ENCODE measurements at places on chromosomes 6 and 20. TPM values are rescaled to one million over a fixed set of nuclear protein-coding genes. Genes with fewer than 3 reads are reported as not detected.

Gene DEFB124
- total RNA-seq, result not detected

Gene GCLC
- total RNA-seq, result 28.9 TPM

GRCh38 chr20:37437676-37438075 is 83.4 kb upstream of the NNAT start:
- H3K27ac ChIP-seq, result no peak overlapping the region
- no peaks in the 10 kb centered on the region for H3K27me3 ChIP-seq
- no peaks in the 10 kb centered on the region for H3K36me3 ChIP-seq

GRCh38 chr6:53440336-53440945 is 91.7 kb upstream of the ELOVL5 start:
- H3K27ac ChIP-seq, result no peak overlapping the region
- H3K36me3 ChIP-seq, result no peaks in the 10 kb centered on the region
- DNase-seq, result no peak
- peaks cover 25% of the 10 kb centered on the region for H3K4me1 ChIP-seq

DNA sequence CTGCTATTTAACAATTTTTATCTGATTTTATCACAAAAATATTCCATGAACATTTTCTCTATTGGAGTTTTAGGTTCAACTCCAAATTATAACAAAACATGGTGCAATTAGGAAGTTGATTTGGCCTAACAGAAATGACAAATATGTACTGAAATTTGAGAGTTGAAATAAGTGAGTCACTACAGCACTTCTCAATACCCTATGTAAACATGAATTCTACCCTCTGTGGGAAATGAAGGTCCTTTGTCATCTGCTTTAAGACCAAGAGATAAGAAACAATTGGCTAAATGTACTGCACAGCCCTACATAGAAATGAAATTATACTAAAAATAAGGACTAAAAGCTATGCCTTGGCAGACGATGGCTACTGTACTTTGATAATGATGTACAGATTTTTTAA is 86.2 kb upstream of the BEND6 start:
- no peak for DNase-seq
- no peaks in the 10 kb centered on the region for H3K36me3 ChIP-seq
- peaks cover 5% of the 10 kb centered on the region for H3K4me1 ChIP-seq
- no peak overlapping the region for H3K27ac ChIP-seq
- no peak overlapping the region for H3K4me3 ChIP-seq

DNA sequence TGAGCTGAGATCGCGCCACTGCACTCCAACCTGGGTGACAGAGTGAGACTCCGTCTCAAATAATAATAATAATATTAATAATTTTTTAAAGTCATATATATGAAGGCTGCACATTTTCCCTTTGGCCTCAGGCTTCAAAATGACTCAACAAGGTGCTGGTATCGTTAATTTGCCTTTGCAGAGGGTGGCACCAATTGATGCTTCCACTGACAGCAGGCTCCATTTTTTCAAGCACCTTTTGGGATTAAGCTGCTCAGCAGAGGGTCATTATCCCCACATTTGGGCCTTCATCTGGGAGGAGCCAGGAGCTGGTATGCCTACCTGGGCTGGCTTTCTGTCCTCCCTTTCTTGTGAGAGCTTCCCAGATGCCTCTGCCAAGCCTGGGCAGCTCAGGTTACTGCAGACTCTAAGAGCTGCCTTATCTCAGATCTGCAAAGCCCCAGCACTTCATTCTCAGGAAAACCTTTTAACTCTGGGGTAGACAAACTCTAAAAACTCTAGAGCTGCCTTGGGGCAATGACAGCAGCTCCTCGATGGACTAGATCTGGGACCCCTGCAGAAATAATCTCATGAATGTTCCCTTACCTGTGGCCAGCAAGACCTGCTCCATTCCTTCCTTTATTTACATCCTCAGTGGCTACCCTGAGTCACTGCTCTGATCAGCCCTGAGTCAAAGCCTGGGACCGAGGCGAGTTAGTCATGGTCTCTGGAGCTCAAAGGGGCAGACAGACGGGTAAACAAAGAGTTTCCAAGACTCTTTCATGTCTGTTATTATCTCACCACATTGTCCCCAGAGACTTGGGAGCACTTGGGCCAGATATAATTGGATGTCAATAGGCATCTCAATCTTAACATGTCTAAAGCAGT is 80.0 kb upstream of the EYA2 start:
- no peak overlapping the region for H3K27ac ChIP-seq
- DNase-seq, result no peak
- H3K4me3 ChIP-seq, result no peak overlapping the region
- no peaks in the 10 kb centered on the region for H3K36me3 ChIP-seq
- peaks cover 22% of the 10 kb centered on the region for H3K27me3 ChIP-seq

GRCh38 chr20:59033616-59034165 is 1.6 kb upstream of the ATP5F1E start:
- peak overlapping the region; percentile 65 for H3K4me3 ChIP-seq
- H3K4me1 ChIP-seq, result peaks cover 57% of the 10 kb centered on the region
- no peak overlapping the region for H3K27ac ChIP-seq
- no peak for DNase-seq
- H3K36me3 ChIP-seq, result peaks cover 61% of the 10 kb centered on the region

DNA sequence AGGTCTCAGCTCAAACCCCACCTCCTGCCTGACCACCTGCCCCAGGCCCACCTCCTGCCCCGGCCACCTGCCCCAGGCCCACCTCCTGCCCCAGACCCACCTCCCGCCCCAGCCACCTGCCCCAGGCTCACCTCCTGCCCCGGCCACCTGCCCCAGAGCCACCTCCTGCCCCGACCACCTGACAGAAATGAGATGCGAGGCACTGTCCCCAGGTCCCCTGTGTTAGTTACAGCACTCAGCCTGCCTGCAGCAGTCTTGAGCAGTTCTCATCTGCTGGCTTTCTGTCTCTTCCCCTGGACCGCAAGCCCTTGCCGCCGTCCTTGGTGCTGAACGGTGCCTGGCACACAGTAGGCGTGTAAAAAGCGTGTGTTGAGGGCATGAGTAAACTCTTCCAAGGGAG is 79.5 kb downstream of the CDH4 start:
- H3K36me3 ChIP-seq, result no peaks in the 10 kb centered on the region
- no peaks in the 10 kb centered on the region for H3K27me3 ChIP-seq
- no peak overlapping the region for H3K27ac ChIP-seq
- no peak overlapping the region for H3K4me3 ChIP-seq
- no peak for DNase-seq

GRCh38 chr6:3750317-3751076 is 1.0 kb downstream of the PXDC1 start:
- no peak for DNase-seq
- no peaks in the 10 kb centered on the region for H3K36me3 ChIP-seq
- peak overlapping the region; percentile 54 for H3K4me3 ChIP-seq
- peaks cover 50% of the 10 kb centered on the region for H3K27me3 ChIP-seq
- no peak overlapping the region for H3K27ac ChIP-seq
